ENCODE measurements at places on chromosomes 2 and 18.

- DNase-seq: no peak
Observed at GRCh38 chr2:217924346-217924901, 78.4 kb downstream of the TNS1 start.

GRCh38 chr2:25437881-25438662 lies 96.3 kb upstream of the DNMT3A start:
- DNase-seq: no peak

GRCh38 chr2:62184512-62185230 lies 11.2 kb upstream of the B3GNT2 start:
- DNase-seq: no peak

- DNase-seq: no peak
Observed at GRCh38 chr2:237446338-237446665, 32.3 kb upstream of the COL6A3 start.

DNA sequence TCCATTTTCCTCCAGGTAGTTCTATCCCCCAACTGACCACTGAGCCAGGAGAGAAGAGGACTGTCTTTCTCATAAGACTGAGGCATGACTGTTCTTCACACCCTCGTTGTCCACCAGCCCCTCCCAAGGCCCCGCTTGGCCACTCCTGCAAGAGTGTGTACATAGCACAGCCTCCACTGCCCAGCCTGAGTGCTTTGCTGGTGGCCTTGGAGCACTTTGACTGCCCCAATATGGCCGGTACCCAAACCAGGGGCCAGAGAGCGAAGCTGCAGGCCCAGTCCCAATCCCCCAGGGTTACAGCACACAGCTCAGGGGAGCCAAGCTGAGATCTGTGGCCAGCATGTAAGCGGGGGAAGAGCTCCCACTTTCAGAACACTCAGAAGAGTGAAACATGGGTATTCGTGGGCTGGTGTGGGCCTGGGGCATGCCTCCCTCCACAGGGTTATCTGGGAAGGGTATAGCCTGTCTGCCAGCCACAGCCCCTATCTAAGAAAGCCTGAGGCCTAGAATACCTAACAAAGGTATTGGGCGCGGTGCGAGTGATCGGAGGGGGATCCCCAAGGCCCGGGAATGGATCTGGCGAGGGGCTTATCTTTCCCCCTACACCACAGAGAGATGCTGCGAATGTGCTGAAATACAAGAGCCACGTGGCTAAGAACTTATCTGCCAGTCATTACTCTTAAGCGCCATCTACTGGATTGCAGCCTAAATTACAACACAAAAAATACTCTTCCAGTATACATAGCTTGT lies 163.8 kb downstream of the WDPCP start:
- DNase-seq: peak; percentile 24

- no peak for DNase-seq
Observed at GRCh38 chr2:28681606-28682005, 70.0 kb upstream of the PPP1CB start.
